Activated T-helper 1 cell treated with anti-CD3 and anti-CD28 coated beads, Interleukin-2, amount 50 U/mL, for 16 hours (primary cell): ENCODE measurements at places on chromosomes 1 and 21.

GRCh38 chr1:77672374-77672773 lies 10.1 kb downstream of the ZZZ3 start:
- no peak for DNase-seq

- no peak for DNase-seq
Observed at GRCh38 chr1:112855152-112855828, 100.7 kb downstream of the SLC16A1 start.

- no peak for DNase-seq
Observed at GRCh38 chr1:215457213-215457612, 109.9 kb upstream of the KCTD3 start.

DNA sequence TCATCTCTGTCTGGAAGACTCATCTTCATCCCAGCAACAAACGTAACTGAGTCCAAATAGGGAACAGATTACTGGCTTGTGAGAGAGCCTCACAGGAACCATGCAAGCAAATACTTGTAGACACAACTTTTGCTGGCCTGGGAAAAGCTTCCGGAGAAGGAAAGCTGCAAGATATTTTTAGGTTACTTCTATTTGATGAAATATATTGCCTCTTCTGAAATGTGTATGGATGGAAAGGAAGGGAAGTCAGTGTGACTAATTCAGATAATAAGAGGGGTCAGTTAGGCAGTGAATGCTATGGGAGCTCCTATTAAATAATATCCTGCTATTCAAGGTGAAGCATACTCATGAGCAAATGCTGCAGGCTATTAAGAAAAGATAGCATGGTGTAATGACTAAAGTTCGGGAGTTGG lies 20.4 kb upstream of the FGGY start:
- no peak for DNase-seq

GRCh38 chr21:44894687-44895302 lies 21.3 kb upstream of the PTTG1IP start:
- no peak for DNase-seq

DNA sequence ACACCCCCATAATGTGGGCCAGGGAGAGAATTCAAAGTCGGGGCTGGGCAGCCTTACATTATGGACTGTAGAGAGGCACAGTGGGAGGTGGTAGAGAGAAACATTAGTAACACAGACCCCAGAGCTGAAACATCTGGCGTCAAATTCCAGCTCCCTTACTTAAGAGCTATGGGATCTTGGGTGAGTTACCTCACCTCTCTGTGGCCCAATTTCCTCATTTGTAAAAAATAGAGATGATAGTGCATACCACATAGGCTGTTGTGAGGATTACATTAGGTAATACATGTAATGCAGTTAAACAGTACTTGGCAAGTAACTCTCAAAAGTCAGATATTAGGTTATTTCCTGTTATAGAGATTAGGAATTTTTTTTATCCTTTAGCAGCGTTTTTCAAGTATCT lies 160.5 kb upstream of the KIAA0040 start:
- DNase-seq: no peak

- DNase-seq: no peak
Observed at GRCh38 chr1:54243022-54243421, 43.1 kb downstream of the MRPL37 start.

DNA sequence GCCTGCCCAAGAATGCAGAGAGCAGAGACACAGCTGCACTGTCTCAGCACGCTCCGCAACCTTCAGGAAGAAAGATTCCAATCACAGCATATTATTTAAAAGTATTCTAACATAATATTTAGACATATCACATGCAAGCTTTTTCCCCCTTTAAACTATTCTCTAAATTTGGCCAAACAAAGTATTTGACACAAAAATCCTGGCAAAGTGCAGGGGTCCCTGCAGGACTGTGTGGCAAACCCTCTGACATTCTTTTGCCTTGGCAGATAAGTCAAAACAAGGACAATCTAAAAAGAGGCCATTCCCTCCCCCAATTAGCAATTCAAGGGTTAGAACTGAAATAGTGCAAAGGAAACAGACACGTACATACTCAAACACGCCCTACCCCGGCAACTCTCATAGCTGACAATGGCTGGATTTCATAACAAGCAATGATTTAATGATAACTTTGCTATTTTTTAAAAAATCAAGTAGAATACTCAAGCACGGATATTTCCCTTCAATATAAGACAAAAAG lies 225.3 kb downstream of the MRPL39 start:
- DNase-seq: no peak

- no peak for DNase-seq
Observed at GRCh38 chr21:43273016-43273707, 104.4 kb downstream of the CRYAA start.

DNA sequence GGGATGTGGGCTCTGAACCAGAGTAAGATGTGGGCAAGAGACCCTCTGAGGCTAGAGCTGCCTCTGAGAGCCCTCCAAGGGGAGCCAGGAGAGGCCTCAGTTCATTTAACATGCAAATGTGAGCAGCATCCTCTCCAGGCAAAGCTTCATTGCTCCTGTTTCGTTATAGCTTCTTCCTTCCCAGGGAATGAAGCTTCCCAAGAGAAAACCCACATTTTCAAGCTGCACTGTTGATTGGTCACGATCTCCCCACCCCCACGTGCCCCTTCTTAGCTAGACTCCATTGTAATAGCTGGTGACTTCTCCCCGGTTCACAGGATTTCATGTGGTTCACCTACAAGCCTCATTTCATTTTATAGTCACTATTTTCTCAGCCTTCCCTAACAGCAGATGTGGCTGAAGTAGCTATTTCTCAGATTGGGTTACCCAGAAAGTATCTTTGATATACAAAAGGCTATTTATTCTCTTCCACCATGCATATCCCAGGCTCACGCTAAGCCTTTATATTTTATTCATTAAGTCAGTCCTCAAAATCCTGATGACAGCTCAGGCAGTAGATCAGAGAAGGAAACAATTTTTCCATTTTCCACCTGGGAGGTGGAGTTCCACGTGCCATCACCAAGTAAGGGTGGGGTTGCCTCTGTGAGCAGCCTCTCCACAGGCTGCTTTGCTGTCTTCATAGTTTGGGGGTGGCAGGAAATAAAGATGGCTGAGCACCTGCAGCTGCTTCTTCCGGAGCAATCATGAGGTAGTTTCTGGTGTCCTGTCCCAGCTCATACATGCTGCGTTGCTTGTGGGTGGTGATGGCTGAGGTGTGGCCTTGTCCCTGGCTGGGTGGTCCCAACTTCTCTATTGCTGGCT lies 178.3 kb upstream of the RAB4A start:
- no peak for DNase-seq

DNA sequence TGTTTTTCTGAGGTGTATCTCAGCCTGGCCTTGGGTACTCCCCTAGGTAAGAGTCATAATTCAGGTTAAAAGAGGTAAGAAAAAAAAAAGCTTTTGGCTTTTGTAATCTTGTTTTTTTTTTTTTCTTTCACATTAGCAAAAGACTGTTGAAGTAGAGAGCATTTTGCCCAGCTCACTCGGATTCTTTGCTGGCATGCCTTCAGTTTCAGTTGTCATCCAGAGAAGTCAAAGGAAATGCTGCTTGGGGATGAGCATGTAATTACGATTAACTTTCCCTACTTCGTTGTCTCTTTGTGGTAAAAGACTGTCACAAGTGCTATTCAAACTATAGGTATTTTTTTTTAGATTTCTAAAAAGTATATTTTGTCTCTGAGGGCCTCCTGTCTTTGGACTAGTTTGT lies 6.3 kb downstream of the BACH1 start:
- no peak for DNase-seq

DNA sequence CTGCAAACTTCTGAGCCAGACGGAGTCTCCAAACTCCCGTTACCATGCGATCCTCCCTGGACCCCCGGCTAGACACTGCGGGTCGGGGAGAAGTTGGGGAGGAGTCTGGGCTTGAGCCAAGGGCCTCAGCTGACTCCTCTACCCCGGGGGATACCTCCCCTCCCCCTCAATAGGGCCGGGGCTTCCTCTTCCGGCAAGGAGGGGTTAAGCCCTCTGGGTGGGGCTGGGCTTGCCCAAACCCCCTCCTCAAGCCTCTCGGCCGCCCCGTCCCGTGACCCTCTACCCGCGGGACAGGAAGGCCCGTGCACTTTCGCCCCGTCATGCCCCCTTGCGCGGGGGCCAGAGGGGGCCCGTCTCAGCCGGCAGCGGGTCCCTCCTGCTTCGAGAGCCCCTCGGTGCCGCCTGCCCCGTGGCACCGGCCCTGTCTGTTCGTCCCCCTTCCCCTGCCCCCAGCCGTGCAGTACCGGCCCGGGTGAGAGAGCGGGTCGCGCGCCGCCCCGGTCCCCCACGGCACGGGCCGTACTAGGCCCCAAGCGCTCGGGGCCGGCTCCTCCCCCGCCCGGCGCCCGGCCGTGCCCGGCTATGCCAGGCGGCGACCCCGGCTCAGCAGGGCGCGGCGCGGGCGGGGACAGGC lies 652 bp downstream of the ARL8A start:
- DNase-seq: no peak

- no peak for DNase-seq
Observed at GRCh38 chr1:178619042-178619927, 105.8 kb upstream of the RALGPS2 start.

- no peak for DNase-seq
Observed at GRCh38 chr1:59936358-59936821, 9.8 kb upstream of the CYP2J2 start.

GRCh38 chr1:226786550-226786949 lies 47.5 kb upstream of the ITPKB start:
- no peak for DNase-seq

GRCh38 chr1:77744576-77744975 lies 15.1 kb downstream of the USP33 start:
- no peak for DNase-seq

- DNase-seq: no peak
Observed at GRCh38 chr1:116772648-116773045, 18.4 kb downstream of the CD2 start.

- no peak for DNase-seq
Observed at GRCh38 chr1:3915551-3916121, 15.6 kb upstream of the C1orf174 start.

GRCh38 chr1:95265106-95265505 lies 31.1 kb downstream of the RWDD3 start:
- no peak for DNase-seq

- DNase-seq: no peak
Observed at GRCh38 chr1:165863346-165863745, 35.9 kb downstream of the UCK2 start.

GRCh38 chr1:55143684-55144083 lies 71.5 kb downstream of the USP24 start:
- DNase-seq: no peak

DNA sequence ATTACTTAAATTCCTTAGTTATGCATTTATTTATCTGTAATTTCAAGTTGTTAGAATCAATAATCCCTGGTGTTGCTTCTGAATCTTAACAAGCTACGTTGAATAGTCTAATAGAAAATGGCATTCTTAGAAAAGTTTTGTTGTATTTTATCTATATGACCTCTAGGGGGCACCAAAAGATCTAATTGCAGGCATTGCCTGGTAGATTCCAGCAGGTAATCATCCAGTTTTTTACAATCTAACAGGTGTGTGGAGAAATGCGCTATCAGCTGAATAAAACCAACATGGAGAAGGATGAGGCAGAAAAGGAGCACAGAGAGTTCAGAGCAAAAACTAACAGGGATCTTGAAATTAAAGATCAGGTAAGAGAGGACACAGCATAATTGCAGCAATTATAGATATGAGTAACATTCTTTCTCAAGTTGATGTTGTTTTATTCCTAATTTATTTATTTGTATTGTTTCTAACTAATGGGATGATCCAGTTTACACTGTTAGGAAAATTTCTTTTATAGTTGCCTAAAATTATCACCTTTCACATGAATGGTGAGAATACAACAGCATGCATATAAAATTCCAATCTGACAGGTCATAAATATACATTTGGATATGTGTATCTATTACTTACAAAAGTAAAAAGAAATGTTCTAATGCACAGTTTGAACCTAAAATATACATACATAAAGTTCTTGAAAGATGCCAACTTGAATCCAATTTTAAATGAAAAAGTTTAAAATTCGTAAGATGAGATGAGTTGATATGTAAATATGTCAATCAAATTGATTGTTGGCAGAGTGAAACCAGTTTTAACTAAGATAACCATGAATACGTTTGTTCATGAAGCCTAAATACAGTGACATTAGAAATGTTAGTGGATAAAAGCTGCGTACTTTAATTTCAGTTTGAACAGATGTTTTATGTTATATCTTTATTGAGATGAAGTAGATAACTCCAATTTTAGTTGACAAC lies 88.4 kb downstream of the SDCCAG8 start:
- DNase-seq: no peak

DNA sequence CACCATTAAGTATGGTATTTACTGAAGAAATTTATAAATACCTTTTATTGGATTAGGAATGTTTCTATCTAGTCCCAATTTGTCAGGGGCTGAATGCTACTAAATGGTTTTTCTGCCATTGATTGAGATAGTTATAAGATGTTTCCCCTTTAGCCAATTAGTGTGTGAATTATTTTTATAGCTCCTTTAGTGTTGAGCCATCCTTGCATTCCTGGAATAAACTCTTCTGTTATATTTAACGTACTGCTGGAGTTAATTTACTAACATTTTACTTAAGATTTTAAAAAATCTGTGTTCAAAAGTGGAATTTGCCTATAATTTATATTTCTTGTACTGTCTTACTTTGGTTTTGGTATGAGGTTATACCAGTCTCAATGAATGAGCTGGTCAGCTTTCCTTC lies 25.4 kb upstream of the LRRC3 start:
- DNase-seq: no peak

GRCh38 chr21:14773777-14774345 lies 227.7 kb upstream of the SAMSN1 start:
- peak; percentile 26 for DNase-seq

GRCh38 chr1:160451119-160451858 lies 50.9 kb downstream of the VANGL2 start:
- DNase-seq: no peak

DNA sequence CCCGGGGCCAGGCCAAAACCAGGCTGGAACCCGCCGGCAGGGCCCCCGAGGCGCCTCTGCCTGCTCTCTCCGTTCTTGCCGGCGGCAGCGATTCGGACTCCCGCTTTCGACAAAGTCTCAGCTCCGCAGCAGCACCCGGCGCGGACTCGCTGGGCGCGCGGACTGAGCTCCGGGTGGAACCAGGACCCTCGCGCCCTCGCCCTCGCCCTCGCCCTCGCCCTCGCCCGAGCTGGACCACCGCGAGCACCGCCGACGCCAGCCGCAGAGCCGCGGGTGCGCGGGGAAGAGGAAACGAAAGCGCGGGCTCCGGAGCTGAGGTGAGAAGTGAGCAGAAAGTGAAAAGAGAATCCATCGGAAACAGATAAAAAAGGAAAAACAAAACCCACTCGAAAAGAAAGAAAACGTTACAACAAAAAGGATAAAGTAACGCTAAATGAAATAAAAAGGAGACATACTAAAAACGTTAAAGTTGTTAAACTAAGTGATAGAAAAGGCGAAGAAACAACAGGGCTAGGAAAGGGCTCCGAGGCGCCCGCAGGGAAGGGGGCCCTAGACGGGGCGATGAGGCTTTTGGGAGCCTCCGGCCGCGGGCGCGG lies 64.9 kb downstream of the MEF2D start:
- DNase-seq: no peak

DNA sequence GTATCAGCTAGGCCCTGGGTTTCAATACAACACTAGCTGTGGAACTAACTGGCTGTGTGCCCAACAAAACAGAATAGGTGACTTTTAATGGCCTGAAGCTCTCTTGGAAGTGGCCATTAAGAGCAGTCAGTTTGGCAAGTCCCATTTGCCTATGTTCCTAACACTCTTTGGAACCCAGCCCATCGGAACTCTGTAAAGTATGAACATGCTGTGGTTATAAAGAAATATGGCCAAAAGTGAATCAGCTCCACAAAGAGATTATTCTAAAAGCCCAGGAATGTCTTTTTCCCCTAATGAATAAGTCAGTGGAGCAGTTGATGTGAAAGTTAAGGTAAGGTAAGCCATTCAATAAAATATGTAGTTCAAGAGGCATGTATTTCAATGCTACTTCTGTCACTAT lies 223.7 kb upstream of the ADAMTS5 start:
- DNase-seq: no peak
